Lung (tissue), 17 donors: ENCODE measurements at places on chromosomes 4 and X. TPM values are rescaled to one million over a fixed set of nuclear protein-coding genes. Genes with fewer than 3 reads are reported as not detected.
A peak's percentile ranks its signal among the peaks of the same experiment; 100 is the strongest.

The SNX12 gene
- 42.0 TPM for total RNA-seq

The ACSL4 gene
- 97.7 TPM for total RNA-seq

The FTSJ1 gene
- total RNA-seq, result 45.8 TPM

- no peak for DNase-seq
- H3K27me3 ChIP-seq, result no peaks in the 10 kb centered on the region
Observed at GRCh38 chrX:130253916-130254315, 14.8 kb downstream of the ZNF280C start.

GRCh38 chrX:124098089-124098488 lies 136.6 kb downstream of the STAG2 start:
- H3K27ac ChIP-seq, result no peak overlapping the region
- H3K4me3 ChIP-seq, result no peak overlapping the region
- DNase-seq, result peak; percentile 33
- H3K27me3 ChIP-seq, result no peaks in the 10 kb centered on the region

DNA sequence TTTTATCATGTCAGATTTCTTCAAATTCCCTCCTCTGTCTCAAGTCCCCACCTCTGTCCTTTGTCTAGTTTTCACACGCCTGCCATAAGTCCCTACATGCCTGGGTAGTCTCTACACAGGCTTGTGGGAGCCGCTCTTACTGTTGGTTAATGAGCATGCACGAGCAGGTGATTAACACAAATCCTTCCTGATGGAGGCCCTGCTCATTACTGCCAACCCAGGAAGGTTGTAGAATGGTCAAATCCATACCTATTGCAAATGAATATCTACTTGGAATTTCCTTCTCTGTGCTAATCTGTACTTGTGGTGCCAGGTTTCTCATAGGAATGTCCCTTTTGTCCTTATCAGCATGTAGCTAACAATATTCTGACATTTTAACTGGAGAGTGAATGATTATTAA lies 208.4 kb upstream of the HDX start:
- no peak for DNase-seq
- no peak overlapping the region for H3K4me3 ChIP-seq
- H3K27ac ChIP-seq, result no peak overlapping the region
- no peaks in the 10 kb centered on the region for H3K36me3 ChIP-seq

DNA sequence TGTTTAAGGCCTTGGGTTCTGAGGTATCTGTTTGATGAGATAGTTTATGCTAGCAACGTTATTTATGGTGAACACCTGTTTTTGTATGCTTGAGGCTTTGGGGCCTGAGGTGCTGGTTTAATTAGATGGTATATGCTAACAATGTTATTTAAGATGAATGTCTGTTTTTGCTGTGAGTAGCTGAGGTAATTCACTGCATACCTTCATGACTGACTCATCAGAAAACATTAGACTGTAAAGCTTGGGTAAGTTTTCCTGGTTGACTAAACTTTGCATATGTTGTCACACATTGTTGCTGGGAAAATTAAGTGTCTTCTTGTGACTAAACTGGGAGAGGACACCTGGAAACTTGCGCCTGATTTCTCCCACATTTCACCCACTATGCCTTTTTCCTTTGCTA lies 1026.6 kb downstream of the RAPGEF2 start:
- no peaks in the 10 kb centered on the region for H3K27me3 ChIP-seq
- no peaks in the 10 kb centered on the region for H3K36me3 ChIP-seq
- no peak overlapping the region for H3K27ac ChIP-seq
- H3K4me3 ChIP-seq, result no peak overlapping the region
- H3K4me1 ChIP-seq, result no peaks in the 10 kb centered on the region
- no peak for DNase-seq

GRCh38 chr4:24065974-24066373 lies 176.1 kb upstream of the PPARGC1A start:
- H3K4me3 ChIP-seq, result no peak overlapping the region
- H3K27ac ChIP-seq, result no peak overlapping the region
- no peaks in the 10 kb centered on the region for H3K27me3 ChIP-seq
- no peaks in the 10 kb centered on the region for H3K36me3 ChIP-seq
- no peak for DNase-seq

- no peaks in the 10 kb centered on the region for H3K36me3 ChIP-seq
- H3K4me3 ChIP-seq, result no peak overlapping the region
- peaks cover 47% of the 10 kb centered on the region for H3K4me1 ChIP-seq
- H3K27me3 ChIP-seq, result no peaks in the 10 kb centered on the region
- no peak overlapping the region for H3K27ac ChIP-seq
- DNase-seq, result no peak
Observed at GRCh38 chr4:16687011-16687410, 211.4 kb downstream of the LDB2 start.

- no peaks in the 10 kb centered on the region for H3K36me3 ChIP-seq
- DNase-seq, result peak; percentile 22
- no peak overlapping the region for H3K4me3 ChIP-seq
Observed at GRCh38 chr4:31929676-31930345, 1209.6 kb downstream of the PCDH7 start.

DNA sequence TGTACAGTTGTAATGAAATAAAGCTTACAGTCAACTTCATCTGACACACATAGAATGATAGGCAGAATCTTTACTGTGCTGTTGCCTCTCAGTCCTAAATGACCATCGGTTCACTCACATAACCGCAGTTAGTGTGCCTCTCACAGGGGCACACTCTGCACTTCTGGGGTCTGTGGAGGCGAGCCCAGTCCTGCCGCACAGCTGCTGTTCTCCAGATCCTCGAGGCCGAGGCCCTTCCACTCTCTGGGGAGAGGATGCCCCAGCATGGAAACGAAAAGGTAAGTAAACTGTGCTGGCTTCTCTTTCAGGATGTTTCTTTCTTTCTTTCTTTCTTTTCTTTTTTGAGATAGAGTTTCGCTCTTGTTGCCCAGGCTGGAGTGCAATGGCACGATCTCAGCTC lies 88.0 kb downstream of the DCTD start:
- no peaks in the 10 kb centered on the region for H3K4me1 ChIP-seq
- H3K27ac ChIP-seq, result no peak overlapping the region
- no peaks in the 10 kb centered on the region for H3K36me3 ChIP-seq
- no peak overlapping the region for H3K4me3 ChIP-seq
- peaks cover 3% of the 10 kb centered on the region for H3K27me3 ChIP-seq

DNA sequence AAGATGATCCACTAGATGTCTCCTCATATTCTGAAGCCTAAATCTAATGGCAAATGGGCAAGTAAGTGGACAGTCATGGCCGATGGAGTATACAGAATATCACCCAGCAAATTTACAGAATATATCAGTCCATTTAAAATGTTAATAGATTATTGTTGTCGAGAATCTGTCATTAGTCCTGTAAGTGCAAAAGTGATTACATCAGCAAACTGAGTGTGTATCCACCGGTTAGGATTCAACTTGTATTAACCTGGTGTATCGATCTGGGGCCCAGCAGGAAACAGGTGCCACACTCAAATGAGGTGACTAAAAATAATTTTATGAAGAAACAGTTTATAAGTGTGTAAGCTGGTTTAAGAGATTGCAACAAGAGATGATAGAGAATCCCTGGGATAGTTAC lies 367.9 kb upstream of the FAM47C start:
- H3K4me1 ChIP-seq, result no peaks in the 10 kb centered on the region
- peaks cover 4% of the 10 kb centered on the region for H3K27me3 ChIP-seq
- H3K27ac ChIP-seq, result no peak overlapping the region
- H3K4me3 ChIP-seq, result no peak overlapping the region
- no peak for DNase-seq

DNA sequence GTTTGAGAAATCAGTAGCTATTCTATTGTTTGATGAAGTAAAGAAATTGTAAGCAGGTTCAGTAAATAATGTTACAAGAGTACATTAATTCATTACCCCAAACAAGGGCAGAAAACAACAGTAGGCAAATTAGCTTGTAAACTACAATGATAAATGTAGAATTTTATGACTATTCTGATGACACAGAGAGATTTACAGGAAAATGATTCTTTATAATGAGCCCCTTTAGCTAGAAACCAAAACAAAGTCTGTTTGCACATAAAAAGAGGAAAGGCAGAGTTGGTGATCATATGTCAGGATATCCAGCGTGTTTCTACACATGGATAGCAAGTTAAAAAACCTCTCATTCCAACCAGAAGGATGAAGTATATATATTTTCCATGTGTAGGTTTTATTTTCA lies 204.8 kb downstream of the CFAP299 start:
- no peaks in the 10 kb centered on the region for H3K4me1 ChIP-seq
- H3K27me3 ChIP-seq, result no peaks in the 10 kb centered on the region
- H3K27ac ChIP-seq, result no peak overlapping the region
- no peak overlapping the region for H3K4me3 ChIP-seq

GRCh38 chr4:128916832-128917231 lies 107.3 kb downstream of the JADE1 start:
- no peaks in the 10 kb centered on the region for H3K4me1 ChIP-seq
- peak; percentile 10 for DNase-seq
- peak overlapping the region; percentile 79 for H3K27ac ChIP-seq
- no peak overlapping the region for H3K4me3 ChIP-seq
- peaks cover 1% of the 10 kb centered on the region for H3K36me3 ChIP-seq
- no peaks in the 10 kb centered on the region for H3K27me3 ChIP-seq

- H3K36me3 ChIP-seq, result no peaks in the 10 kb centered on the region
- no peak overlapping the region for H3K27ac ChIP-seq
- no peaks in the 10 kb centered on the region for H3K4me1 ChIP-seq
- no peak overlapping the region for H3K4me3 ChIP-seq
- DNase-seq, result no peak
Observed at GRCh38 chr4:560731-561291, 15.3 kb downstream of the TMEM271 start.

DNA sequence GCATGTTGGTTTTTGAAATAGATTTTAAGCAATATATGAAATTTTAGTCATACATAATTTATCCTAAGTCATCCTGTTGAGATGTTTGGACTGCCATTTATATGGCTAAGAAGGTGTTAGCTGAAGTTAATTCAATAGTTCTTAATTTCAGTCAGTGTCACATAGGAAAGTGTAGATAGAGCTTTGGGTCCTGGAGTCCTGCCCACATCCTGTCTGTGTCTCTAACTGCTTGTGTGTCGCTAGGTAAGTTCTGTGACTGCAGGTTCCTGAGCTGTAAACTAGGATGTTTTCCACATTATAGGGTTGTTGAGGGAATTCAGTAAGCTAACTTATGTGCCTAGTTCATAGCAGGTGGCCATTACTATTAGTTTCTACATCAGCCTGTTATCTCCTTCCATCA lies 20.7 kb downstream of the OFD1 start:
- H3K36me3 ChIP-seq, result peaks cover 8% of the 10 kb centered on the region
- no peak for DNase-seq
- H3K4me3 ChIP-seq, result no peak overlapping the region
- H3K4me1 ChIP-seq, result no peaks in the 10 kb centered on the region
- peaks cover 10% of the 10 kb centered on the region for H3K27me3 ChIP-seq
- no peak overlapping the region for H3K27ac ChIP-seq

GRCh38 chr4:62226082-62226481 lies 1026.0 kb downstream of the ADGRL3 start:
- no peak overlapping the region for H3K4me3 ChIP-seq
- no peaks in the 10 kb centered on the region for H3K36me3 ChIP-seq
- H3K27ac ChIP-seq, result no peak overlapping the region
- peaks cover 2% of the 10 kb centered on the region for H3K4me1 ChIP-seq
- no peaks in the 10 kb centered on the region for H3K27me3 ChIP-seq

DNA sequence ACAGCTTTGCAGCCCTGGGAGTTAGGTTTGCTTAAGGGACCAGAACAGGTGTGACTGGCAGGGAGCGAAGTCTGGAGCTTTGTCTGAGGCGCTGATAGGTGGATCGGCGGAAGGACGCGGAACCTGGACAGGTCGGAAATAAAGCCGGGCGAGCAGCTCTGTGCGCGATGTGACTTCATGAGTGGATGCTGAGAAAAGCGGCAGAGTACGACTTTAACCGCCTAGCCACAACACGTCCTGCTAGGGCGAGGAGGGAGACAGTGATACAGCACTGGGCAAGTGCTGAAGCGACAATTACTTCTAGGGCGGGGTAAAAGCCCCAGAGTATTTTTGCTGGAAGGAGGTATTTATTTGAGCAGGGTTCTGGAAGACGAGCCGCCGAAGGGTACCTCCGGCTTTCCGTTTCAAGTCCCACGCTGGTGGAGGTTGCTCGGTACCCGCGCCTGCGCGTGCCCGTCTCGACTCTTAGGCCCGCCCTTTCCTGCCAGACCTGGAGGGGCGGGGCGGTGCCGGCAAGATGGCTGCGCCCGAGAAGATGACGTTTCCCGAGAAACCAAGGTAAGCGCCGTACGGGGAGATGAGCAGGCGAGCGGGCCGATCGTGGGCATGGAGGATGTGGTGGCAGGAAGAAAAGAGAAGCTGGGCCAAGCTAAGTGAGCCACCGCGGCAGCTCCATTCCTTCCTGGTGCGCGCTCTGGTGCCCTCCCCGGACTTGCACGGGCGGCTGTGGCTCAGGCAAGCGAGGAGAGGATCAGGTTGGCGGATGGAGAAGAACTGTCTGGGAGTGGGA lies at the start of gene ZRSR2:
ZRSR2 (plus strand) TSS at position 506 of the 790 bp plus-strand sequence; CDS start at position 518, 12 bp downstream.
- peak within 1 kb of the TSS; percentile 60 for H3K4me3 ChIP-seq
- no peaks in the 10 kb centered on the region for H3K27me3 ChIP-seq
- DNase-seq, result peak; percentile 87
- H3K4me1 ChIP-seq, result peaks cover 5% of the 10 kb centered on the region
- H3K27ac ChIP-seq, result peak within 1 kb of the TSS; percentile 82

GRCh38 chr4:173365359-173365996 lies 5.3 kb upstream of the SAP30 start:
- H3K4me3 ChIP-seq, result no peak overlapping the region
- no peaks in the 10 kb centered on the region for H3K27me3 ChIP-seq
- H3K27ac ChIP-seq, result no peak overlapping the region
- peaks cover 2% of the 10 kb centered on the region for H3K4me1 ChIP-seq

DNA sequence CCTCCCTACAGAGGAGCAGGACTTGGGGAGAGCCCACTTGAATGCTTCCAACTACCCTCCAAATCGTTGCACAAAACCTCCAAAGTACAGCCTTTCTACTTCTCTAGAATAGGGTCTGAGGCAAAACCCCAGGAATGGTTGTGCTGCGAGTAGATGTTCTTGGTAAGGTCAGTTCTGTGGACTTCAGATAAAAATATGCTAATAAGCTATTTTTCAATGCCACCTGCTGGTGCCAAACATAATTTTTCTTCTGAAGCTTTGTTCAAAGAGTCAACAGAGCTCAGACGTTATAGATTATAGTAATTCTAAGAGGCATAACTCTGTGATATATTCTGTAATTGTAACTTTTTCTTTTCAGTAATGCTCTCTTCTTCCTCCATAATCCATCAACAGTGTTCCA lies 425.7 kb downstream of the GPAT3 start:
- no peaks in the 10 kb centered on the region for H3K36me3 ChIP-seq
- no peaks in the 10 kb centered on the region for H3K4me1 ChIP-seq
- H3K27ac ChIP-seq, result no peak overlapping the region
- H3K27me3 ChIP-seq, result no peaks in the 10 kb centered on the region
